ENCODE measurements at places on chromosomes 1 and 21. TPM values are rescaled to one million over a fixed set of nuclear protein-coding genes. Genes with fewer than 3 reads are reported as not detected.

The LRRC53 gene
- total RNA-seq = not detected

The LIX1L gene
- 39.3 TPM for total RNA-seq

The CYP4A22 gene
- not detected for total RNA-seq

The SELP gene
- total RNA-seq = 0.08 TPM

The TTC22 gene
- 2.1 TPM for total RNA-seq

The C1orf94 gene
- total RNA-seq = not detected

The NLRP3 gene
- total RNA-seq = 2.9 TPM

The CITED4 gene
- 1.9 TPM for total RNA-seq

The MRPS14 gene
- total RNA-seq = 44.7 TPM

The BPNT1 gene
- total RNA-seq = 24.8 TPM

The RHD gene
- not detected for total RNA-seq

The LRRC42 gene
- 26.9 TPM for total RNA-seq

The AGO1 gene
- 41.6 TPM for total RNA-seq

The GJB5 gene
- not detected for total RNA-seq

The MSH4 gene
- 0.55 TPM for total RNA-seq

The BRINP3 gene
- not detected for total RNA-seq

The FCRL2 gene
- not detected for total RNA-seq

The SPRR3 gene
- not detected for total RNA-seq

The MCL1 gene
- total RNA-seq = 215 TPM

The LCE1C gene
- not detected for total RNA-seq

The ZNF672 gene
- 49.1 TPM for total RNA-seq

The C8B gene
- total RNA-seq = not detected

The KCNA3 gene
- 23.9 TPM for total RNA-seq

The SAMD13 gene
- 0.59 TPM for total RNA-seq

The TRIM46 gene
- total RNA-seq = 7.3 TPM

The RGS7 gene
- not detected for total RNA-seq

The CFAP141 gene
- total RNA-seq = not detected

The PRAMEF18 gene
- not detected for total RNA-seq

The MX2 gene
- total RNA-seq = 9.5 TPM

The TMEM82 gene
- not detected for total RNA-seq

The UBQLN4 gene
- total RNA-seq = 53.8 TPM

The ZNF683 gene
- 1.6 TPM for total RNA-seq

All from activated CD8-positive, alpha-beta memory T cell treated with anti-CD3 and anti-CD28 coated beads for 36 hours (primary cell).